ENCODE measurements at places on chromosomes 11 and 22.

- no peak for DNase-seq
These were observed 412.5 kb downstream of the FAM181B start for GRCh38 chr11:82321206-82321605.

GRCh38 chr11:73760135-73760678 is 667 bp downstream of the RAB6A start:
- peak; percentile 56 for DNase-seq

DNA sequence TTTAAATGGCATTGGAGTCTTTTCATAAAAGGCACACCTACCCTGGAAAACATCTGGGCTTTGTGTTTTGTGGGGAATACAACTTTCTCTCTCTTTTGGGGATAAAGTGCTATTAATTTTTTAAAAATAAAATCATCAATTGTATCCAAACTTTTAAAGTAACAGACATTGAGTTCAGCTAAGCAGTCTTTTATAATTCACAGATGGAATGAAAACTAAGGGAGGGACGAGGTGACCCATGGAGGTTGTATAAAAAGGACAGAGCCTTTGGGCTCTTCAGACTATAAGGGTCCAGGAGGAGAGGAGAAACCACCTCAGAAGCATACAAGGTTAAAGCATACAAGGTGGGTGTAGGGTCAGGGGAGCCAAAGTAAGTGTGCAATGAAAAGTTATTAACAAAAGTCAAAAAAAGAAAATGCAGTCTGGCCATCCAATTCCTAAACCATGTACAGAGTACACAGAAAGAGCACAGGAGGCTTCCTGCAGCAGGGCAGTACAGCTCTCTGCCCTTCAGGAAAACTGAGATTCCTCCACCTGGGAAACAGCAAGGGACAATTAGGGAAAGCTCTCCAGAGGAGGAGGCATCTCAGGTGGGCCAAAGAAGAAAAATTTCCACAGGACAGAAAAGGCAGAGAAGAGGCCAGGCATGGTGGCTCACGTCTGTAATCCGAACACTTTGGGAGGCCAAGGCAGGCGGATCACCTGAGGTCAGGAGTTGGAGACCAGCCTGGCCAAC is 10.5 kb downstream of the KLHL22 start:
- no peak for DNase-seq

DNA sequence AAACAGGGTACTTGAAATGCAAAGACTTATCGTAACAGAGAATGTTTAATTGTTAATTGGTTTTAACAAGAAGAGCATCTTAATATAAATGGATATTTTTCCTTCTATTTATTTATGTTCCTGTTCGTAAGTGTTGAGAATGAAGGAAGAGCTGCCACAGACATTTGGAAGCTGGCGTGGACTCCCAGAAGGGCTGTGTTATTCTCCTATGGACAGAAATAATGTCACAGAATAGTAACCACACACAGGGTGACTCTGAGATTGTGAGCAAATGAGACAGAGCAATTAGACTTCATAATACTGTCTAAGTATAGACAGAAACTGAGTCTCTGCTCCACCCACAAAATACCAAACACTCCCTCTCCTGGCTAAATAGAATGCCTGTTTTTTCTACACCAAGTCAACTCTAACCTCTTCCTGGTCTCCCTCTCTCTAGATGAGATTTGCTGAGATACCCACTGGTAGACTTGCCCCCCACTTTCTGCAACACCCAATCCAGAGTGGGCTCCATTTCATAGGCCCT is 6.1 kb downstream of the APOL3 start:
- DNase-seq: no peak

DNA sequence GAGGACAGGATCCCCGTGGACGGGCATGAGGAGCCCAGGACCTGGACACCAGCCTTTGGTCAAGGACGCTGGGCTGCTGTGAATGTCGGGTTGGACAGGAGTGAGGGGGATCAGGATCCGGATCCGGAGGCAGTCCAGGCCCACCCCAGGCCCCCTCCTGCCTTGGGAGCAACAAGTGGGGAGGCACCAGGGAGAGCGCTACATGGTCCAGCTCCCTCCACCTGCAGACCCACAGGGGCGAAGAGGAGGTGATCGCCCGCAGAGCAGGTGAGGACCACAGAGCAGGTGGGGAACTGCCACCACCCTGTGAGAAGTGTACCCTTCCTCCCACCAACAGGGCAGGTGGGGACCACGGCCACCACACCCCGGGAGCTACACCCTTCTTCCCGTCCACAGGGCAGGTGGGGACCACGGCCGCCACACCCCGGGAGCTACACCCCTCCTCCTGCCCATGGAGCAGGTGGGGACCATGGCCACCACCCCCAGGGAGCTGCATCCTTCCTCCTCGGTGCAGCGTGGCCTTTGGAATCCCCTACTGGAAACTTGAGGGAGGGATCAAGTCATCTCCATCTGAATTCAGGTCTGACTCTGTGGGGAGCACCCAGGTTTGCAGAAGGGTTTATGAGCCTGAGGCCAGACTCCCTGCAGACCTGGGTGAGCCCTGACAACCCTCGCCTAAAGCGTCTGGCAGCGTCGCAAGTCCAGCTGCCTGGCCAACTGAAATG is 141.0 kb downstream of the BRD1 start:
- no peak for DNase-seq

- DNase-seq: no peak
These were observed 42.0 kb downstream of the MS4A2 start for GRCh38 chr11:60130496-60130895.

DNA sequence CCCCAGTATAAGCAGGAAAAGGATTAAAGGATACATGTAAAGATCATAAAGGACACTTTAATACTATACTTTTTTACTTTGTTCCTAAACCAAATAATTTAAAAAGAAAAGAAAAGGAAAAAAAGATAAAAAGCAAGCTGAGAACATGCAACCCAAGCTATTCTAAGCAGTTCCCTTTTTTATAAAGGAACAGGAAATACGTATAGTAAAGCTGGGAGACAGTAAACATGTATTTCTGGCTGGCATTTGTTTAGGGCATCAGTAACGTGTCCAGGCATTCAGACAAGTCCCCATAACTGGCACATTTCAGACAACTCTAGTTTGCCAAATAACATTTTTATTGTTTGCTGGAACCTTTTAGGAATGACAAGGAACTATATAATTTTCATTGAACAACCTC is 24.9 kb downstream of the BCO2 start:
- DNase-seq: no peak

GRCh38 chr11:8989453-8989852 is 14.3 kb downstream of the NRIP3 start:
- no peak for DNase-seq

DNA sequence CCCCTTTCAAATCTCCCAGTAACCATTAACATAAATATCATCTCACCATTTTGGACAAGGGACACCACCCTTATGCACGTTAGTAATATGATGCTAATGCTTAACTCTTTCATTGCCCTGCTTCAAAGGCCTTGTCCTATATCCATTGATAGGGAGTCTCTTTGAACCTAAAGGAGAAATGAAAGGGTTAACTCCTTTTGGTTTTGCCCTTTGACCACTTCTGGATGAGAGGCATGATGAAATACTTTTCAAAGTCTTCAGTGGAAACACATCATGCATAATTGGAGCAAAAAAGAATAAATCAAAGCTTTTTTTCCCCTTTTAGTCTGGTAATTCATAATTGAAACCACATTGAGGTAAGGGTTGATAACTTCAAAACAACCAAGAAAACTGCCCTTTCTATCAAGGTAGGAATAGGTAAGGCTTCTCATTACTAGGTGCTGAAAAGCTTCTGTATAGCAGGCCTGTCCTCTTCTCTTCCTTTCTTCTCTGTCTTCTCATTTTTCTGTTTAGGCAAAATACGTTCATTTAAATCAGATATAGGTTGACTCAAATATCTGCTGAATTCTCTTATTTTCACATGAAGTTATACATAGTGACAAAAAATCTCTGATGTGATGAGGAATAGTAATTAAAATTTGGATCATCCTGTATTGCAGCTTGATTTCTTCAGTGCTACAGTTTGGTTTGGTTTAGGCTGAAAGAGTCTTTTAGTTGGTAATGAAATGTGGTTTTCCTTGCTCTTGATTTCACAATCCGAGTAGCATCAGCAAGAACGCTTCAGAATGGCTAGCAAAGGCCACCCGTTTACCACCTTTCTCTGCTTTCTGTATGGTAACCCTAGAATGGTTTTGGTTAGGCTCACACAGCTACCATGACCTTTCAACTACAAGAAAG is 94.8 kb downstream of the EXT2 start:
- no peak for DNase-seq

GRCh38 chr11:19026862-19027261 is 33.7 kb downstream of the MRGPRX2 start:
- no peak for DNase-seq

GRCh38 chr11:125626288-125626950 is 1.5 kb downstream of the CHEK1 start:
- peak; percentile 53 for DNase-seq

GRCh38 chr11:10452211-10452767 is 2.8 kb upstream of the AMPD3 start:
- no peak for DNase-seq

DNA sequence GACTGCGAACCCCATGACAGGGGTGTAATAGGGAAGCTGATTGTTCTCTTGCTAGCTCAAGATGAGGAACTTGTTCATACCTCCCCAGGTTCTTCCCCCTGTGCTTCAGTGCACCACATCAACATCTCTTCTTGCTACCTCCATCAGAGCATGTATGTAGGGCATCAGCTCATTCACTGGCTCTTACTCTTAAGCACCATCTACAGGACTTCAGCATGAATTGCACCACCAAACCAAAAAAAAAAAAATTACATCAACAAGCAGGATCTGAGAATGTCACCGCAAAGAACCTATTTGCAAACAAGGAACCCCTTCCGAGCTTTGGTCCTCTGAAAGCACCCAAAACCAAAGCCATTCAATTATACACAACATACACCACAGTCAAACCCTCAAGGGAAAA is 2226.5 kb upstream of the RAG2 start:
- DNase-seq: no peak

DNA sequence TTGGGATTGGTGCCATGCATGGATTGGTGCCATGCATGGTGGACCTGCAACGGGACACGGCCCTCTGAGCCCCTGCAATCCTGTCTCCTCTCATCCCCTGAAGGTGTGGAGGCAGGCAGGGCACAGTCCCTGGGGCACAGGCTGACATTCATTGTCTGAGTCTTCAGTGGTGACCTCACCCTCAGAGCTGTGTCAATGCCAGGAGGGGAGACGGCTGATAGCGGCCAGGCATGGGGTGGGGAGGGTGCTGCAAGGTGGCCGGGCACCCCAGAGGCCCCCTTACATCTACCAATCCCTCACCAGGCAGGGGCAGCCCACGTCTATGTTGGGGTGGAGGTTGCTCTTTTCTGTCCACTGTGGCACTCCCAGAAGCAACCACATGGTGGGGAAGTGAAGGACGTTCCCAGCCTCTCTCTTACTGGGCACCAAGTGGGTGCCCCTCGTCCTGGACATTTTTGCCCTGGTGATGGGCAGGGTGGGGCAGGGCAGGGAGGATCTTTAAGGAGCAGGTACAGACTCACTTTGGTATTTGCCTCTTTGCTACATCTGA is 47.6 kb downstream of the NECTIN1 start:
- DNase-seq: no peak

DNA sequence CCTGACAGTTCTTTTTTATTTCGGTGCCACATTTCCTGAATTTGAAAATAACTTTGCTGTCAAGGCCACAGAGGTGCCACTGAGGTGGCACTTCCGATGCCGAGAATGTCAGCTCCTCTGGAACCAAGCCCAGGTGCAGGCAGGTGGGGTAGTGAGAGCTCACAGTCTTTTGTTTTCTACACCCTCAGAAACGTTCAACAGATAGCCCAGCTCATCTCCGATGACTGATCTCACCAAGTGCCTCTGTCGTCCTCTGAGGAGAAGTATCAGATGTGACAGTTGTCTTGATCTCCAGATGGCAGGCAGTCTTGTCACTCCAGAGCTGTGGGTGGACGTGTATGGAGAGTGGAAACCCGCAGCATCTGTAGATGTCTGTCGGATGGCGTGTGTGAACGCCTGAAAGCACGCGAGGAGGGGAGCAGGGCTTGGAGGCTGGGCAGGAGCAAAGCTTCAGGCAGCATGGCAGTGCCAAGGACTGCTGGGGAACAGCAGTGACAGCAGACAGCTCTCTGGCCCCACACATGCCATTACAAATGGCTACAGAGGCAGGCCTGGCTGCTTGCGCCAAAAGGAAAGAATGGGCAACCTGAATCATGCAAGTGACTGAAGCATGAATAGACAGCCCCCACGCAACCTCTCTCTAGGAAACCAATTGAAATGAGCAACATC is 877.0 kb downstream of the OPCML start:
- DNase-seq: no peak

- no peak for DNase-seq
These were observed 8.9 kb downstream of the HPS4 start for GRCh38 chr22:26474682-26475081.

GRCh38 chr11:60934790-60935605 is 10.7 kb downstream of the TMEM132A start:
- DNase-seq: no peak

GRCh38 chr22:41280065-41280464 is 5.9 kb downstream of the RANGAP1 start:
- no peak for DNase-seq

- DNase-seq: no peak
These were observed 196.2 kb downstream of the KIRREL3 start for GRCh38 chr11:126804363-126804762.

DNA sequence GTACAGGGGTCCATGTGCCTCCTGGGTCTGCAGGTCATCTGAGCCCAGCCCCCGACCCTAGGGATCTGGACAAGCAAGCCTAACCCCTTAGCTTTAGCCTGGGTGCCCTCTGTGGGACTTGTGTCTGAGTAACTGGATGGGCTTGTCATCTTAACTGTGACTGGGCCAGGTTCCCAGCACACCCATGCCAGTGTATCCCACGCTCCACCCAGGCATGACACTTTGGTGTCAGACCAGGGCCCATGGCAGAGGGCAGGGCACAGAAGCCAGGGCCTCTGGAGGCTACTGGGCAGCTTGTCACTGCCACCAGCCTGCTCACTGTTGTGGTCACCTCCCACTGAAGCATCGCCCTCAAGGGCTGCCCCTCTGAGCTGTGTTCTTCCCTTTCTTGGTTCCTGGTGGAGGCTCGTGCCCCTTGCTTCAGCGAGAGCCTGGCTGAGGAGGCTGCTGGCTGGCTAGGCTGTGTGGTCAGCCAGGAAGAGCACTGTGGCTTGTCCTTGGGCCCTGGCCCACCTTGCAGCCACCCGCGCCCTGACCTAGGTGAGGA is 80.8 kb downstream of the ST3GAL4 start:
- no peak for DNase-seq

- no peak for DNase-seq
These were observed 16.2 kb upstream of the ACCSL start for GRCh38 chr11:44031549-44031948.

DNA sequence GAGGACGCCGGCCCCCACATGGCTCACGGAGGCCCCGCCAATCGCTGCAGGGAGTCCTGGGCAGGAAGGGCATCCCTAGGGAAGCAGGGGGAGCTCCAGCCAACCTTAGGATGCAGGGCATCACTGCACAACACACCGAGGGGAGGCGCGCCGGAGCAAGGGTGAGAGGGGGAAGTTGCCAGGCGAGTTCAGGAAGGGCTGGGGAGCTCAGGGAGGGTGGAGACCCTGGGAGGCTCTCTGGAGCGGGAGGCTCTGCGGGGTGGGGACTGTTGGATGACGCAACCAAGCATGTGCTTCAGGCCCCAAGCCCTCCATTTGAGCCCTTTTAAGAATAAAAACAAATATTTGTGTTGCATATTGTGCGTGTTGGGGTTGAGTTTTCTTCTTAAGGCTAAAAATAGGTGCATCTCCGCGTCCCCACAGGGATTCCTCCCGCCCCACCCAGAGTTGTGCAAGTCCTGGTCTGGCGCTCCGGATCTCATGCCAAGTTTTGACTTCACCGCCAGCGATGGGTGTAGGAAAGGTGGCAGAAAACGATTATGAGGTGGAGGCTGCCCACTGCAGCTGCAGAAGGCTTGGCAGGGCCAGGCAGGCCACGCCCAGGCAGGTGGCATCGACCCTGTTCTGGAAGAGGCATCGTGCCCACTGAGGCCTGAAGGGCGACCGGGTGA is 65.2 kb downstream of the WNT7B start:
- no peak for DNase-seq

Data from activated CD8-positive, alpha-beta memory T cell treated with anti-CD3 and anti-CD28 coated beads, Interleukin-2, amount 50 U/mL, for 48 hours (primary cell).